Left ventricle myocardium inferior (tissue), 1 donor: ENCODE measurements at places on chromosomes 7 and 10.

GRCh38 chr7:16136896-16137295 is 284.4 kb downstream of the CRPPA start:
- no peak for DNase-seq

DNA sequence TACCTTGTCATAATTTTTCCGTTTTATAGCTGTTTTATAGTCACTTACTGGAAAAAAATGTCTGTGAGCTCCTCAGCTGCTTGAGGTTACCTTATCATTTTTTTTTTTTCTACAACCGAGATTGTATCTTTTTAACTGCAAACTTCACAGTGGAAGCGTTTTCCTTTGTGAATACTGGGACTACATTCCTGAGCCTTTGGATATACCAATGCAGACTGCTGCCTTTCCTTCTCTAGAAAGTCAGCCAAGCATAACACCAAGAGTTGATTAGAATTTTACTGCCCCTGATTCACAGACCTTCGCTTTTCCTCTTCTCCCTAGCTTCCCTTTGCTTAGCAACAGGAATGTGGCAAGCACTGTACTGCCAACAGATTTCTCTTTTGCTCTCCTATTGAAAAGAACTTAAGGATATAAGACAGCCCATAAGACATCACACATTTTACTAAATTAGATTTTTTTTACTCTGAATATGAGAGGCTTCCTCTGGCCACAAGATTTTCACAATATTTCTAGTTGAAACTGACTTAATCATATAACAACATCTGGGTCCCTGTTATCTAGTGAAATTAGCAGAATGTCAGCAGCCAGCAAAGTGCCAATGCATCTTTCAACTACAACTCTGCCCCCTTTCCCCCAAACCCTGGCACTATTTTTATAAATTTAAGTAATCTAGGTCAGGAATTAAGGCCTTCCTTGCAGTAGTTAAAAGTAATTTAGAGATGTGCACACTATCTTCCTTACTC is 170.6 kb downstream of the PRKG1 start:
- DNase-seq, result no peak

DNA sequence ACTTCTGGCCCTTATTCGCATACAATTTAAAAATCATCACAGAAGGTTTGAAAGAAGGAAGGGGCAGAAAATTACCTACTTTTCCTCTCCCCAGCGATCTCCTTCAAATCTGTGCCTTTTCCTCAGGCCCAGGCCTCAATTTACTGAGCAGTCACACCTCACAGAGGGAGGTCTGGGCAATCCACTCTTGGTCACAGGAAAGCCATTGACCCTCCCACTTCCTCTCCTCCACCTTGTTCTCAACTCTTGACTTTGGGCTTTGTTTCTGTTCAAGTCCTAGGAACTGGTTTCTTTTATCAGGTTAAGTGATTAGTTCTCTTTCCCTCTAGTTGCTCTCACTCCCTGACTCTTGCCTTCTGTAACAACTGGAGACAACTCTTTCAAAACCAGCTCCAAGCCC is 37.0 kb upstream of the ATRNL1 start:
- no peak for DNase-seq

- peak; percentile 52 for DNase-seq
Observed at GRCh38 chr7:102064361-102065025, 222.2 kb upstream of the SH2B2 start.

GRCh38 chr7:40197527-40197926 is 62.7 kb downstream of the SUGCT start:
- no peak for DNase-seq

GRCh38 chr7:50661345-50662040 is 96.3 kb upstream of the DDC start:
- no peak for DNase-seq
